Progenitor cell of endocrine pancreas (in vitro differentiated cells): ENCODE measurements at places on chromosomes 16 and 17.

GRCh38 chr17:42146911-42147607 is 7.7 kb downstream of the RAB5C start:
- no peak for DNase-seq

- no peak for DNase-seq
Measured at GRCh38 chr16:77531752-77532151, 96.9 kb upstream of the ADAMTS18 start.

DNA sequence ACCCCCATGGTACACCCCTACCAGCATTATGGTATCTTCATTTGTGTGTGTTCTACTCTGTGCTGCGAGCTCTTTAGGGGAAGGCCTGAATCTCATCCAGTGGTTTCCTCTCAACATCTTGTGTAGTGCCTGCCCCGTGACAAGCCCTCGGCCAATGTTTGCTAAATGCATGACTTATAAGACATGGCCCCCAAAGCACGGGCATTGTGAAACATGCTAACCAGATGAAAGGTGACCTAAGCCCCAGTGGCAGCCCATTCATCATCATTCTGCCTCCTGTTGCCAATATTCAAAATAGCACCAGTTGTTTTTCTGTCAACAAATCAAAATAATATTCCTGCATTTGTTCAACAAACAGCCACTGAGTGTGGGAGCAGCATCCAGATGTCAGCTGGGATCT is 108.8 kb upstream of the HSBP1 start:
- no peak for DNase-seq

GRCh38 chr17:42182927-42183734 is 2.1 kb downstream of the HCRT start:
- DNase-seq = no peak

GRCh38 chr17:55463600-55463999 is 42.0 kb upstream of the MMD start:
- DNase-seq = no peak

DNA sequence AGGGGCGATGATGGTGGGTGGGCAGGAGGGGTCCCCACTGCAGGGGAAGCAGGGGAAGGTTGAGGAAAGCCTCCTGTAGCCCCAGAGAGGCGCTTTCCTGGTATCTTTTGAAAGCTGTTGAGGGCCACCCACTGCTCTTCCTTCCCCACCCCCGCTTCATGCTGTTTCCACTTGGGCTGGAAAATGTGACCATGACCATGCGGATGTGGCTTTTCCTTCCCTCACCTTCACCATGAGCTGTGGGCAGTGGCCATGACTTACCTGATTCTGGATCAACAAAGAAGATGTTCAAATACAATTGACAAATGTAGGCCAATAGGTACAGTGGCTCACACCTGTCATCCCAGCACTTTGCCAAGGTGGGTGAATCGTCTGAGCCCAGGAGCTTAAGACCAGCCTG is 13.8 kb downstream of the MVP start:
- DNase-seq = no peak

DNA sequence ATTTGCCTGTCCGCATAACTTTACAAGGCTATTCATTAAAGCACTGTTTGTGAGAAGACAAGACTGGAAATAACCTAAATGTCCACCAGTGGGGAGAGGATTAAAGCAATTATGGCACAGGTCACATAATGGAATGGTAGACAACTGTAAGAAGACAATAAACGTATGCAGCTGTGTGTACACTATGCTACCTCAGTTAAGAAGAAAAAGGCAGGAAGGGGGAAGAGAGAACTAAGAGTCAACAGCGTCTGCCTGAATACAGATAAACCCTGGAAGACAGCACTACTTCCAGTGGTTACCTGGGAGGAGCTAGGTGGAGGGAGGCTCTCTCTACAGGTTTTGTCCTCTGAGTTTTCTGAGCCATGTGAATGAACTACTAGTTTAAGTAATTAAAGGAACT is 15.3 kb downstream of the CREBBP start:
- DNase-seq = no peak

- DNase-seq = no peak
Measured at GRCh38 chr17:39062846-39063680, 88.4 kb downstream of the PLXDC1 start.

- DNase-seq = no peak
Measured at GRCh38 chr16:83137894-83138293, 511.1 kb downstream of the CDH13 start.

- DNase-seq = no peak
Measured at GRCh38 chr16:17367923-17368322, 102.8 kb downstream of the XYLT1 start.

DNA sequence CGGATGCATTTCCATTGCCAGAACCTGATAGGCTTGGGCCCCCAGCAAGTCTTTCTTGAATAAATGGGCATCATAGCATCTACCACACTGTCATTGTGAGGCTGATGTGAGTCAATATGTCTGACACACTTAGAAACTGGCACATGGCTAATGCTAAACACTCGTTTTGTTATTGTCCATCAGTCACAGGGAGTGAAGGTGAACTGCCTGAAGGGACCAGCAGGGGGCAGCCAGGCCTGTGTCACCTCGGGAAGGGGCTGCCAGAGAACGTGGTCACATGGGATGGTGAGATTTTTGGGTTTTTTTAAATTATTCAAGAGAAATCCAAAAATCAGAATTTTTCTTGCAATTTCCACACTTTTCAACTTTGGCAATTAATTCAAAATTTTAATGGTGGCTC is 831 bp upstream of the RCVRN start:
- peak; percentile 27 for DNase-seq

GRCh38 chr17:50559674-50560184 is 786 bp upstream of the CACNA1G start:
- DNase-seq = no peak

DNA sequence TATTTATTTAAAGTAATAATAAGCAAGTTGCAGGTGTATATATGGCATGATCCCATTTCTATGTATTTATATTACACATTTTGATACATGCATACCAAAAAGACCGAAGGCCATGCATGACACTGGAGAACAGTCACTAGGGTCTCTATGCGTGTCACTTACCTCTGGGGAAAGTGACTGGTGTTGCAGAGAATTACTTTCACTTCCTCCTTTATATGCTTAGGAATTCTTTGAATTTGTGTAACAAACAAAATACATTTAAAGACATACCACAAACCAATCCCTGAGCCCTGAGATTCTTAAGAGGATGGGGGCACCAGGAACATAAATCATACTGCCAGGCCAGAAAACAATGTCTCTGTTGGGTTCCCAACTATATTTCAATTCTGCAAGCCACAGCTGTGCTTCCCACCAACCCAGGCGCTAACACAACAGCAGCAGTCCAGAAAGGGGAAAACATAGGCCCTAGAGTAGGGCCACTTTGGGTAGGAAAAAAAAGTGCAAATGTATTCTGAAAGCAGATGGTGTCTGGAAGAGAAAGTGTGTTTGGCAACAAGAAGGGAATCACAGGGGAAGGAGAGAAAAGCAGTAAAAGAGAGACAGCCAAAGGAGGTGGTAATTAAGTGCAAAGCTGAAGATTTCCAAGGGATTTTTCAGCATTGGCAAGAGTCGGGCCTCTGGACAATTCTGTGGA is 24.5 kb upstream of the HYDIN start:
- DNase-seq = no peak

DNA sequence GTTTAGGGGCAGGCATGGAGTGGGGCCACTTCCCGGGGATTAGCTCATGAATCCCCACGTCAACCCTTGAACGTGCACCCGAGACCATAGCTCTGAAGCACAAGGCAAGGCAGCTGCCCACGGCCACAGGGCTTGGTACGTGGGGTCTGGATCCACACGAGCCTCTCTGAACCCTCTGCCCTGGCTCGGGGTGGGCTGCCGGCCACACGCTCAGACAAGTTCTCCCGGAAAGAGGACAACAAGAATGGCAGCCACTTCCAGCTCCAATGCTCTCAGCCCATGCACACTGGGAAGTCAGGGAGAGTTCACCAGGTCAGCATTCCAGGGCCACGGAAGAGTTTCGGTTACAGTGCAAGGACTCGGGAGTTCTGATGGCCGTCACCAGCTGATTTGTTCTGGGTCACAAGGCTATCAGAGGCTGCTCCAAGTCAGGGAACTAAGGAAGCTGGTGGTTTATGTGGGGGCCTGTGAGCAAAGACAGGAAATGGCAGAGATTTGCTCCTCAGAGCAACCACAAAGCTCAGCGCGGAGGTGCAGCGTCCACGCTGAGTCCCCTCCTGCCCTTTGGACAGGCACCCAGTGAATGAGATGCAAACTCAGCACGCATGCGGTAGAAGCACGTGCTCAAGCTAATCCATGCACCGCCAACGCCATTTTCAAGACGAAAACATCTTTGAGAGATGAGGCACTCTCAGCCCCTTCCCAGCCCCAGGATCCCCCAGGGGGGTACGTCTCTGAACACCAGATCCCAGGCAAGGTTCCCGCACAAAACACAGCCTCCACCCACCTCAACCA is 356.4 kb downstream of the FOXL1 start:
- DNase-seq = no peak

DNA sequence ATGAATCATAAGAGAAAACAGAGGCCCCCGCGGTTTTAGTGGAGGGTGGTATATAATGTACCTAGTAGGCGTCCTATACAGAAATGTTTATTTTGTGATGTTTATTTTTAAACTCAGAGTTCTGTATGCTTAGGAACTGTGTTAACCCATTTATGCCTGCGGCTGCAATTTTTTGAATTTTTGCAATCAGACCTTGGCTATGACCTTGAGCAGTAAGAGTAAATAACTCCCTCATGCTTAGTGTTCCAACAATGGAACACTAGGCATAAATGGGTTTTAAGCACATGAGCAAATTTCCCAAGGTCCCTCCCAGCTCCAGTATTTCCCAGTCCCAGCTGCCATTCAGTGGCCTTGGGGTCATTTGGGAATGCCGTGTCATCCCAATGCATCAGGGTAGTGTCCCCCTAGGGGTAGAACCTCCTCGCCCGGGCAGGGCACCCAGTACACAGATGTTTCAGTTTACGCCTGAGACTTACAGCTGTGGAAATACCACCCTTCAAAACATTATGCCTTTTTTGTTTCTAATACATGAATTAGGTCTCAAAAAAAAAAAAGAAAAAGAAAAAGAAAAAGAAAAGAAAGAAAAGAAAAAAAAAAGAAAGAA is 605.8 kb upstream of the CDH11 start:
- no peak for DNase-seq

DNA sequence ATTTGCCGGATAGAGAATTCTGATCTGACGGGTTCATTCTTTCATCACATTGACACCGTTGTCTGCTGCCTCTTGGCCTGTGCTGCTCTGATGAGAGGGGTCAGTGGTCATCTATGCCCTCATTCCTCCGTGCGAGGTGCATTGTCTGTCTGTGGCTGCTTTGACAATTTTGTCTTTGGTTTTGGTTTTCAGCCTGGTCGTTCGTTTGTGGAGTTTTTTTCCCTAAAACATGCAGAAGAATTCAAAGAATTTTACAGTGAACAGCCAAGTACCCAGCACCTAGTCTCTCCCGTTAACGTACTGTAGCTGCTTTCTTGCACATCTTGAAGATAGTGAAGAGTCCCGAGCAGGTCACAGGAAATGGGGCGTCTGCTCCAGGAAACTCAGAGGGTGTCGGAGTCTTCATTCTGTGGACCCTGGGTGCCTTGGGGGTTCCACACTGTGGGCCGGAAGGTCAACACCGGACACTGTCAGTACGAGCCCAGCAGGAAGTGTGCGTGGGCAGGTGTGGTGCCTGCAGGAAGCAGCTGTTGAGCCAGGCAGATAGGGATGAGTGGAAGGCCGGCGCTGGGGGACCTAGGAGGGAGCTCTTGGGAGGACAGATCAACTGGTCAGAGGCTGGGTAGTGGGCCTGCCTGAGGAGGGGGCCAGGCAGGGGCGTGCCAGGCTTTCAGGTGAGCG is 28.2 kb downstream of the CRAMP1 start:
- DNase-seq = no peak

DNA sequence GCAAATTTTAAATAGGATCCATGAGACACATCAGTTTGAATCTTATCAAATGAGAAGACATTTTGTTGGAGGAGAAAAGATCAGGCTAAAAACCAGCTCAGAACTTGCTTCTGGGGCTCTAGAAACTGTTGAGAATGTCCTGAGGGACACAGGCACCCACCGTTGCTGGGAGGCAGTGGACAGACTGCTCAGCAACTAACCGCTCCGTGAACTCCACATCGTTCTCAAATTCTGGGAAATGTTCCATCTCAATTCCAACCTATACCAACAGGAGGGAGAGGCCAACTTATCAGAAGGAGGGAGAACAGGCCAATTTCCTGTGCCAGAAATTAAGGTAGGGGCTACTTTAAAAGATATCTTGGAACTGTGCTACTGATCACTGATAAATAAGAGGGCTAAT is 8.3 kb downstream of the TAT start:
- no peak for DNase-seq

- no peak for DNase-seq
Measured at GRCh38 chr16:15403392-15403995, 7.9 kb downstream of the MPV17L start.

GRCh38 chr17:56142325-56142724 is 10.9 kb upstream of the ANKFN1 start:
- DNase-seq = no peak

- DNase-seq = no peak
Measured at GRCh38 chr16:64136314-64136713, 985.5 kb downstream of the CDH11 start.

- no peak for DNase-seq
Measured at GRCh38 chr17:19651451-19652238, 3.1 kb downstream of the ALDH3A2 start.

GRCh38 chr17:28290703-28291102 is 28.3 kb upstream of the TMEM97 start:
- DNase-seq = no peak

DNA sequence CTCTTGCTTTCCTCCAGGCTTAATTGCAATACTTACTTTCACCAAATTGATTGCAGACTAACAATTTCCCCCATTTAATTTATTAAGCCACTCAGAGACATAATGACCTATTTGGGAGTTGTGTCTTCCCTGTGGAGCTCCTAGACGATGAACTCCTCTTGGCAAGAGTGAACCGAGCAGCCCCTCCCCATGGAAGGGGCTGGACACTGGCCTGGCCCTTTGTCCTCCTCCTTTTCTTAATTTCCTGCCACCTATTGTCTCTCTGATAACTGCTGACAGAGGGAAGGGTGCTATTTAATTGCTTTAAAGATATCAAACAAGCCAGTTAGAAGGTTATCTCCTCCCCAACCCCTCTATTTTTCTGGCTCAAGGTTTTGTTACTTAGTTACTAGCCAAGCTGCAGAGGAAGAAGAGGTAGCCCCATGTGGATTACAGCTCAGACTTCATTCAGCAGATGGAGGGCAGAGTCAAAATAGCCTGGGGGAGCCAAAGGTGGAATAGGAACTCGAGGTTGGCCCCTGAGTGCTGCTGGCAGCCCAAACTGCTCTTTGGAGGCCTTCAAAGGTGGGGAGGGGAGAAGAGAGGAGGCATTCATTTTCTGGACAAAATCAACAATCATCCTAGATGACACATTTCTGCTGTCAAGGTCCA is 3.7 kb upstream of the SSTR2 start:
- no peak for DNase-seq

DNA sequence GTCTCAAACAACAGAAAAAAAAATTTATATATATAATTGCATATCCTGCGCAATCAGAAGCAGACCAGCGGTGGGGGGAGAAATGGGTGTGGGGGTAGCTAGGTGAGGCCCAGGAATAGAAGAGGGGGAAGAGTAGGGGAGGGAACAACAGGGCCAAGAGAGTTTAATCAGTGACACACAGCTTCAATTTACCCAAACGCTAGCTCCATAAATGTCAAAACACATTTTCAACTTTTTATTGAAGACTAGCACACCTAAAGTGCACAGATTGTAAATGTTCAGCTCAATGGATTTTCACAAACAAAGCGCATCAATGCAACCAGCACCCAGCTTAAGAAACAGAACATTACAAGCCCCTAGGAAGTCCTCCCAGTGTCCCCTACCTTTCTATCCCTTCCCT is 24.8 kb upstream of the NAGS start:
- DNase-seq = no peak
